Kasumi-1 (cell line): ENCODE measurements at places on chromosomes 2 and 18.

- no peak for DNase-seq
Observed at GRCh38 chr2:25936889-25937545, 45.3 kb downstream of the KIF3C start.

GRCh38 chr2:152682663-152683062 is 34.6 kb downstream of the PRPF40A start:
- DNase-seq = no peak

DNA sequence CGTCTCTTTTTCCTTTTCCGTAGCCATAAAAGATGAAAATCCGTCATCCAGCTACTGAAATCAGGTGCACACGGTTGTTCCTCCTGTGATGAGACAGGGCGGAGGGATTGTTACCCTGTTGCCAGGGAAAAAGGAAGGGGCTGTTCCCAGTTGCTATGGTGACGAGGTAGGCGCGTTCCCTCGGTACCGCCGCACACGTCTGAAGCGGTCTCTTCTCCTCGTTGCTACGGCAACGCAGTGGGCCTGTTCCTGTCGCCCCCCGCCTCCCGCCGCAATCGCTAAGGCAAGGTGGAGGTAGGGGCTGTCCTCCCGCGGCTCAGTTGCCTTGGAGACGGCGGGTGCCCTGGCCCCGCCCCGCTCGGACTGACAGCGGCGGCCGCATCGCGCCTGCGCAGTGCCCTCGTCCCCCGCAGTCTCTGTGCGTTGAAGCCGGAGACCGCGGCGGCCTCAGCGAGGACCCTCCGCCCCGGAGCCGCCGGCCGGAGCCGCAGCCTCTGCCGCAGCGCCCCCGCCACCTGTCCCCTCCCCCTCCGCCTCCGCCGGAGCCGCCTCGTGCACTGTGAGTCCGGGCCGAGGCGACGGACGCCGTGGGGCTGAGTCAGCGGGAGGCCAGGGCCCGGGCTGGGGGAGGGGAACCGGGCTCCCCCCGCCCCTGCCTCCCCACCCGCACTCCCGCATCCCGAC is at the start of gene MAPRE3:
TSS of gene MAPRE3 (plus strand) at position 394 of the 684 bp plus-strand sequence. CDS start 51,582 bp downstream, outside the sequence.
- peak; percentile 55 for DNase-seq

GRCh38 chr2:175630280-175631244 is 371.5 kb downstream of the LNPK start:
- peak; percentile 7 for DNase-seq

- no peak for DNase-seq
Observed at GRCh38 chr2:145408980-145409379, 889.1 kb upstream of the ZEB2 start.
